ENCODE measurements at places on chromosomes 3 and 15. TPM values are rescaled to one million over a fixed set of nuclear protein-coding genes. Genes with fewer than 3 reads are reported as not detected.

DNA sequence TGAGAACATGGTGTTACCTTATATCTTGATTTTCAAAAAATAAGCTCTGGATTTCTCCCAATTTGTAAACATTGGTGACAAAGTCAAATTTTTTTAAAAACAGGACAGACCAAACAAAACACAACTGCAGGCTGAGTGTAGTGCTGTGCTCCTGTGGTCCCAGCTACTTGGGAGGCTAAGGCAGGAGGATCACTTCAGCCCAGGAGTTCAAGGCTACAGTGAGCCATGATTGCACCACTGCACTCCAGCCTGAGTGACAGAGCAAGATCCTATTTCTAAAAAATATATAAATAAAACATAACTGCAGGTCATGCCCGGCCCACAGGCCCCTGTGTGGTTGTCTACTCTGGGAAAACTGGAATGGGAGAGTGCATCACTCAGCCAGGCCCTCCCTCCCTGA is 4.0 kb upstream of the ZXDC start:
- peaks cover 10% of the 10 kb centered on the region for H3K27me3 ChIP-seq
- H3K27ac ChIP-seq, result no peak overlapping the region
- H3K36me3 ChIP-seq, result no peaks in the 10 kb centered on the region
- no peak overlapping the region for H3K4me3 ChIP-seq
- peaks cover 14% of the 10 kb centered on the region for H3K4me1 ChIP-seq

GRCh38 chr3:52310861-52311575 is 5.1 kb upstream of the DNAH1 start:
- peak overlapping the region; percentile 54 for H3K27ac ChIP-seq
- H3K4me3 ChIP-seq, result no peak overlapping the region

The ZNF710 gene
- 0.64 TPM for polyA plus RNA-seq

The GPR15 gene
- 0.32 TPM for polyA plus RNA-seq

The ZNF80 gene
- not detected for polyA plus RNA-seq

The ITIH1 gene
- 3.7 TPM for polyA plus RNA-seq

DNA sequence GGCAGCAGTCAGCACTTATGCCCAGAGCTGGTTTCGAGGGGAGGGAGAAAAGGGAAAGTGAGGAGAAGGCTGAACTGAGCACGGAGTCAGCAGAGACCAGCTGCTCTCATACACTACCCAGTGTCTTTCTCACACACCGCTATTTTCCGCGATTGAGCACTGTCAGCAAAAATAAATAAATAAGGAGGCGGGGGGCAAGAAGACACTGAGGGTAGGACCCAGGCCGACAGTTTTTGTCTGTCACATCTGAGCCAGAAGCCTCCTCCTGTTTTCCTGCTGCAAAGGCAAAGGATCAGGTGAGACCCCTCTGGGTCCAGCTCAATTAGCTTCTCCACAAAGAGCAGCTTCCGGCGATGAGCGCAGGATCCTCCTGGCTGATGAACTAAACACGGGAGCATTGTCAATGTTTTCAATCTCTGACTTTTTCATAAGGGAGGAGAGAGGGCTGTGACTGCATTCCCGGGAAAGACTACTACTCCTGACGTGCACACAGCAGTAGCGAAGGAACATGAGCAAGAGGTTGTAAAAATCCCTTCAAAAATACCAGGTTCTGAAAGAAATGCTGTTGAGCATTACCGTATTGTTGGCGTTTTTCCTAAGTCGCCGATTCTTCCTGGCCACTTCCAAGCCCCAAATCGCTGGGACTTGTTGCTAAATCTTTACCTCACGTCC is 1.3 kb downstream of the FRMD5 start:
- H3K36me3 ChIP-seq, result no peaks in the 10 kb centered on the region
- no peak for DNase-seq
- peaks cover 16% of the 10 kb centered on the region for H3K4me1 ChIP-seq
- H3K4me3 ChIP-seq, result peak overlapping the region; percentile 68
- H3K27me3 ChIP-seq, result peaks cover 42% of the 10 kb centered on the region

DNA sequence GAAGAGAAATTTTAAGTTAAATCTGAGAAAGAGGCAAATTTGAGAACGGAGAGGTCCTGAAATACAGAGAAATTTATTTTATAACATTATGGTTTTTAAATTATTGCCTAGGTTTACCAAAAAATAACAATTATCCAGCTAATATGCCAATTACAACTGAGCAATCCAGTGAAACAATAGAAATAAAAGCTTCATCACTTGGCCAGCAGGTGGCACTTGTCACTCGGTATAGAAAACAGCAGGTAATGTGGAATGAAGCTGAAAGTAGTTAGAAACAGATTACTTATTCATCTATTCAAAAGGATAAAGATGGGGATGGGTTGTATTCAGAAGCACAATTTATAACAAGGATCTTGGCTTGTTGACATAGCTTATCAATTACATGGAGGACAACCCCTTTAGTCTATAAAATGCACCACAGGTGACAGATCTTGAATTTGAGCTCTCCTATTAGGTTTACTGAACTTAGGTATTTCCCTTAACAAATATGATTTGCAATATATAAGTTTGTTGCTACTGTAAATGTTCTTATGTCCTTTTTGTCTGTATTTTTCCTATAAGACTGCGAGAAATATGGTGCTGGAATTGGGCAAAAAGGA is 70.1 kb upstream of the GUCA1C start:
- no peak overlapping the region for H3K27ac ChIP-seq
- peak; percentile 27 for DNase-seq
- H3K36me3 ChIP-seq, result no peaks in the 10 kb centered on the region
- no peak overlapping the region for H3K4me3 ChIP-seq
- peaks cover 20% of the 10 kb centered on the region for H3K27me3 ChIP-seq

The MYRIP gene
- not detected for polyA plus RNA-seq

- peaks cover 61% of the 10 kb centered on the region for H3K4me1 ChIP-seq
- DNase-seq, result peak; percentile 53
- peak overlapping the region; percentile 99 for H3K27ac ChIP-seq
- no peaks in the 10 kb centered on the region for H3K27me3 ChIP-seq
- H3K4me3 ChIP-seq, result peak overlapping the region; percentile 95
- peaks cover 8% of the 10 kb centered on the region for H3K36me3 ChIP-seq
Observed at GRCh38 chr3:113533534-113533892, 1.2 kb downstream of the SIDT1 start.

- no peaks in the 10 kb centered on the region for H3K4me1 ChIP-seq
- H3K27me3 ChIP-seq, result peaks cover 6% of the 10 kb centered on the region
- DNase-seq, result no peak
- no peak overlapping the region for H3K27ac ChIP-seq
Observed at GRCh38 chr3:131216801-131217200, 164.8 kb upstream of the NUDT16 start.

Data from naive B cell (primary cell).